ENCODE measurements at places on chromosomes 12 and 14.
A peak's percentile ranks its signal among the peaks of the same experiment; 100 is the strongest.

GRCh38 chr12:43758247-43758727 lies 303 bp downstream of the PUS7L start:
- DNase-seq: no peak

- DNase-seq: no peak
Observed at GRCh38 chr12:72723732-72724131, 451.6 kb downstream of the TRHDE start.

DNA sequence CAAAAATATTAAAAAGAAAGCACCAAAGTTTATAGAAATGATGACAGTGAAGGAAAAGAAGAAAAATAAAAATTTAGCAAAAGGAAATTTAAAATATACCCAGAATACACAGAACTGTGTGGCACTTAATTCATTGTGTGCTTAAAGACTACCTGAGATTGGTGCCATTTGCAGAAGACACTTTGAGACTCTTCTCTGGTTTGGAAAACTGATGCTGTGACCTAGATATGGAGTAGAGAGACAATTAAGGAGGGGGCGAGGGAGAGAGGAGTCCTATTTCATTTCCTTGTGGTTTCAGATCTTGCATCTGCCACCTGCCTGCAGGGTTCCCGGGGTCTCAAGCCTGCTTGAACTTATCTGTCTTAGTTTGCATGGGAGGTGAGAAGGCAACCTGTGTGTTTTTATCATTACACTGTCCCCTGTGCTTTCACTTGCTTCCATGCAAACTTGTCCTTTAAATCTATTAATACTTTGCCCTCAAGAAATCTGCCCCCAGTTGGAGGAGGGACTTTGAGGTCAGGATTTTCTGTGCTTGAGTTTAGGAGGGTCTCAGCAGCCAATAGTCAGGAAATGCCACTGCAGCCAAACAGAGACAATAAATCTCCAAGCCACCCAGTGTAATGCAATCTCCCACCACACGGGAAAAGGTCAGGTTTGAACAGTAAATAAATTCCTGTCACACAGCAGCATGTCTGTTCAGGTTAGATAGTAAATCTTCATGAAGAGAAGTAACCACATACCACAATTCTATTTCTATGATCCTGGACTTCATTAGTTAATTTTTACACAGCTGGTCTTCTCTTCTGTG lies 119.4 kb downstream of the CAND1 start:
- DNase-seq: no peak

DNA sequence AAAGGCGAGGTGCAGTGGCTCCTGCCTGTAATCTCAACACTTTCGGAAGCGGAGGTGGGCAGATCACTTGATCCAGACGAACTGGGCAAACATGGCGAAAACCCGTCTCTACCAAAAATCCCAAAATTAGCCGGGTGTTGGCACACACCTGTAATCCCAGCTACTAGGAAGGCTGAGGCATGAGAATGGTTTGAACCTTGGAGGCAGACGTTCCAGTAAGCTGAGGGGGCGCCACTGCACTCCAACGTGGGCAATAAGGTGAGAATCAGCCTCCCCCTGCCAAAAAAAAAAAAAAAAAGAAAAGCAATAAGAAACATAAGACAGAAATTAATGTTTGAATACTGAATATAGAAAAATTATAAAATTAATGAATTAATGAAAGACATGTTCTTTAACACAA lies 928.7 kb downstream of the LRFN5 start:
- DNase-seq: no peak

GRCh38 chr12:90124289-90124688 lies 415.7 kb upstream of the ATP2B1 start:
- DNase-seq: no peak

- no peak for DNase-seq
Observed at GRCh38 chr14:58213176-58213575, 13.2 kb downstream of the ACTR10 start.

- DNase-seq: peak; percentile 78
Observed at GRCh38 chr14:97120611-97121031, 323.4 kb downstream of the VRK1 start.

DNA sequence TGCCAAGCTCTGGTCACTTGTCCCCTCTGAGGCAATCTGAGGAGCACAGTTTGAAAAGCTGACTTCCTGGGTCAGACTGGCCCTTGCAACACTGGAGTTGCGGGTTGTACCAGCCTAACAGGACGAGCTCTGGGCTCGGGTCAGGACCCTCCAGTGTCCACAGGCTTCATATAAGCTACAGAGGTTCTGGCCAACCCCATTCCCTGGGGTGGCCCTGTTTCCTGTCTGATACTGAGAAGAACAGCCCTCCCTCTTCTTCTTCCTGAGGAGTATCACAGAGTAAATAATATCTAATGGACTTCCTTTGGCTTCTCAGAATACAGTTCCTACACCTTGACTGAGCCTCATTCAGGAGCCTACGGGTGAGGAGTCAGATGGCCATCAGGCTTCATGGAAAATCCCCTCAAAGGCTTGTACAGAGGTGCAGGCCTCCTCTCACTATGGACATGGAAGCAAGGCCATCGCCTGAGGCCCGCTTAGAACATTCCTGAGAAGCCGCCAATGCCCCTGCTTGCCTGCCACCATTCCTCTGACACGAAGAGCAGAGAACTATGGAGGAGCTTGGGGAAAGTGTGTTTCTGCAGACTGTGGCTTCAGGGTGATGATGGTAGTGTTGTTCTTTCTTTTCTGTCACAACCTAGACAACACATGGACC lies 28.5 kb upstream of the ANO2 start:
- DNase-seq: no peak

- no peak for DNase-seq
Observed at GRCh38 chr12:76908303-76909017, 29.6 kb upstream of the CSRP2 start.

- no peak for DNase-seq
Observed at GRCh38 chr14:59638885-59639284, 62.3 kb upstream of the CCDC175 start.

DNA sequence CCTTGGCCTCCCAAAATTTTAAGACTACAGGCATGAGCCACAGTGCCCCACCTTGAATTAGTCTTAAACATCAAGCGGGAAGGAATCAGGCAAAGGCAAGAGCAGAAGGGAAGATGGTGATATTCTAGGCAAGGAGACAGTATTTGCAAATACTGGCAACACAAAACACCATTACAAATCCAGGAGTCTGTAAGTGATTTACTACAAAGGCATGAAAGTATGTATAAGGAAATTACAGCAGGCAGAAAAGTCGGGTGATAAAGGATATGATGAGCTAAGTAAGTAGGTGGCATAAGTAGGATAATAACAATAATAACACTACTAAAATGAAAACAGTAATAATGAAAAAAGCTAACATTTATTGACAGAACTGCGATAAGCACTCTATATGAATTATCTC lies 28.5 kb downstream of the FMNL3 start:
- DNase-seq: no peak

DNA sequence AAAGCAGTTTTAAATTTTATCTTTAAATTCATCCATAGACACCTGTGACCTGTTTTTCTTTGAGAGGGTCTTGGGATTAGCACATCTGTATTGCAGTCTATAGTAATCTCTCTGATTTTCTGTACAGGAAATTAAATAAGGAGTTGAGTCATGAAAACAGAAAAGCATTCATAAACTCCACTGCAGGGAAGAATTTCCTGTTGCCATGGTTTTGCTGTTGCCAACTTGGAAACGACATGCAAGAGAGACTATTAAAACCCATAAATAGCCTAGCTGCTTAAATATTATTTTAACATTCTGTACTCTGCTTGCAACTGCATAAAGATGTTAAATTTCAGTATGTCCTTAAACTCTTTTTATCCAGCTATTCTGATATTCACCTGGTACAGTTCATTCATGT lies 281.0 kb upstream of the RGS6 start:
- DNase-seq: no peak

DNA sequence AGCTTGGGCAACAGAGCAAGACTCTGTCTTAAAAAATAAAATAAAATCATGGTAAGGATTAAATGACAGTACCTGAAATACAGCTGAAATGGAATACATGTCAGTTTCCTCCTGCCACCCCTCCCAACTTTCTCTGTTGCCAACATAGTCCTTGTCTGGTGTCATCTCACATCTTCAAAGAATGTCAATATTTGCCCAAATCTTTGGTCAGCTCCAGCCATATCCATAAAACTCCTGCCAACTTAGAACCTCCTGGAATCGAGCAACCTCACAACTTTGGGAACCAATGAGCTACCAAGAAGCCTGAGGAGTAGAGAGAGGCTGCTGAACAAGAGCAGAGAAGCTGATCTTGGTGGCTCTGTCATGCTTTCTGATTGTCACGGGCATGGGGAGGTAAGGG lies 10.8 kb upstream of the LRRC10 start:
- no peak for DNase-seq

GRCh38 chr12:109307051-109307450 lies 2.0 kb downstream of the FOXN4 start:
- DNase-seq: no peak

DNA sequence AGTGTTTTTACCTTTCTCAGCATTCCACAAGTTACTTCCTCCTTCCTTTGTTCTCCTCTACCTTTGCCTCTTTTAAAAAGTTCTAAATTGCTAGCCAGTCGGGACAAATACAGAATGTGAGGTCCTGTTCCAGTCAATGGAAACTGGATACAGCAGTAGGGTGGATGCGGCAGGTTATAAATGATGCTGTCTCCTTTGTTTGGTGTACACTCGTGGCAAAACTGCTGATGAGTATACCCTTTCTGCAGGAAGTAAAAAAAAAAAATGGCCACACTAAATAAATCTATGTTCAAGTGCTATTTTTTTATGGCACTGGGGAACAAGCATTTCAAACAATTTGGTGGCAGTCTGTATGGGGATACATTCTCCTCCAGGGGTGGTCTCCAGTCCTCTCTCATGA lies 27.5 kb downstream of the KLRK1 start:
- no peak for DNase-seq

- DNase-seq: no peak
Observed at GRCh38 chr14:54532111-54533012, 22.7 kb downstream of the CGRRF1 start.

DNA sequence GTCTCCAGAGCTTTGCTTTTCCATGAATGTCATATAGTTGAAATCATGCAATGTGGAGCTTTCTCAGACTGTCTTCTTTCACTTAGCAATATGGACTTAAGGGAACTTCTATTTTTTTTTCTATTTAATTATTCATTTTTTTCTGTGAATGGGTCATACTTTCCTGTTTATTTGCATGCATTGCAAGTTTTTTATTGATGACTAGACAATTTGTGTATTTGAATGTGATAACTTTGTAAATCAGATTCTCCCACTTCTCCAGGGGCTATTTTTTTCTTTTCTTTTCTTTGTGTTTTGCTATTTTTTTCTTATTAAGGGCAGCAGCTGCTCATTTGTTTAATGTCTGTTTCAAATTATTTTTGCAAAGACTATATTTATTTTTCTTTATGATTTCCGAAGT lies 1019.8 kb upstream of the ATXN7L3B start:
- no peak for DNase-seq

DNA sequence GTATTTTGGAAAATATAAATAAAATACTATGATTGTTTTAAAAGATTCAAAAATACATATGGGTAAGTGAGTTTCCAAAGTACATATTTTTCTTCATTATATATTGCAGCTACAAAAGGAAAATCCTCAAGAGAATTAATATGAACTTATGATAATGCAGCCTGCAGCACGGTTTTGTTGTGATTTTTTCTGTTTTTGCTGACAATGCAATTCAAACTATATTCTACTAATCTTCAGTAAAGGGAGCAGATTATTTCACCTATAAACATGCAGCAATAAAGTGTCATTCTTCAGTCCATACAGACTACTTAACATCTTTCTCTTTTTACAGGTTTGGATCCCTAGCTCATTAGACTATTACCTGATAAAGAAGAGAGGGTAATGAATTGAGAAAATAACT lies 582.1 kb upstream of the MGAT4C start:
- no peak for DNase-seq

GRCh38 chr14:91554535-91555332 lies 44.6 kb upstream of the PPP4R3A start:
- no peak for DNase-seq

GRCh38 chr12:49973361-49973830 lies 649 bp downstream of the AQP6 start:
- DNase-seq: no peak

DNA sequence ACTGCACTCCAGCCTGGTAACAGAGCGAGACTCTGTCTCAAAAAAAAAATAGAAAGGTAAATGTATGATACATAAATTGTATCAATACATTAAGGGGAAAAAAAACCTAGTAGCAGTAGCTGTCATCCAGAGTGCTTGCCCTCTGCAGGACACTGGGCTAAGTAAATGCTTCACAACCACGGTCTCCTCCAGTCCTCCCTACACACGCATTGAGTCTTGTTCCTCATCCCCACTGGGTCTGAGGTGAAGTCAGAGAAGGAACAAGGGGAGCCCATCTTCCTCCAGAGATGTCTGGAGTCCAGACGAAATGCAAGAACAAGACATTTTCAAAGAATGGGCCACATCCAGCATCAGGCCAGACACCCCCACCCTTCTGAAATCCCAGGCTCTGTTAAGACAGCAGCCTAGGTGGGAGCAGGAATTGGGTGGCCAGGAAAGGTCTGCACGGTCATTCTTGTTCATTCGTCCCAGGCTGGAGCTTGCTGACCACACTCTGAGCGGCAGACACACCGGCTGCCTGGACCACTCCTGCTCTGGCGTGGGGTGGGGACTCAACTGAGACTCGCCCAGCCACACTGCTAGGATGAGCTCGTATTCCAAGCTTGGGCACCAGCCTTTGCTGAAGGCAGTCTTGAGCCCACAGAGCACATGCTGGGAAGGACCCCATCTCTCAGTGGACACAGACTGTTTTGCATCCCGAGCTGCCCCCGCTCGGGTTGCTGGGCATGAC lies 45.5 kb downstream of the CHGA start:
- DNase-seq: no peak

DNA sequence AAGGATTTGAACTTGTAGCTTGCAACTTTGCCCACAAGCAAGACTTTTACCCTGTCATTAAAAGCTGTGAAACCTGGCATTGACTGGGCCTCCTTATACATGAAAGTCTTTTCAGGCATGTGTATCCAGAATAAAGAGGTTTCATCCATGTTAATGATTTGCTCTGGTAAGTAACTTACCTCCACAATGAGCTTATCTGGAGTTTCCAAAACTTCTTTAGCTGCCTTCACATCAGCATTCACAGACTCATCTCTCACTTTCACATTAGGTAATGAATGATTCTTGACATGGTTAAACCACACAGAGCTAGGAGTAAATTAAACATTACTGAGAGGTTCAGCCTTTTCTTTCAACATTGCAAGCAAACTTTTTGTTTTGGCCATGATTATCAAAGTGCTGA lies 234.4 kb upstream of the CLEC14A start:
- DNase-seq: no peak

DNA sequence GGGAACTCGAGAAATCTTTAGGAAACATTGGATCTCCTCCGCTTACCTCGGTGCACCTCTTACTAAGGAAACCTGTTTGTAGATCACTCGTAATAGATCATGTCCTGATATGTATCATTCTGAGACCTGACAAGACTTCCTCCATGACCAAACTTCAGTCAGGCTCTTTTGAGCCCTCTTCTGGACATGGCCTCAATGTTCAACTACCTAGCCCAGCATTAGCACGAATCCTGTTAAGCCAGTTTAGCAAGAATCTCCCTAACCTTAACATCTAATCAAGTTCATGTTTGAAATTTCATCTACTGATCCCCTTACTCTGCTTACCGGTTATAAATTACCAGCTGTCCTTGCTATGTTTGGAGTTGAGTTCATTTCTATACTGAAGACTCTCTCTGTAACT lies 713.9 kb upstream of the USP15 start:
- no peak for DNase-seq
